ENCODE measurements at places on chromosomes 12 and 14.

DNA sequence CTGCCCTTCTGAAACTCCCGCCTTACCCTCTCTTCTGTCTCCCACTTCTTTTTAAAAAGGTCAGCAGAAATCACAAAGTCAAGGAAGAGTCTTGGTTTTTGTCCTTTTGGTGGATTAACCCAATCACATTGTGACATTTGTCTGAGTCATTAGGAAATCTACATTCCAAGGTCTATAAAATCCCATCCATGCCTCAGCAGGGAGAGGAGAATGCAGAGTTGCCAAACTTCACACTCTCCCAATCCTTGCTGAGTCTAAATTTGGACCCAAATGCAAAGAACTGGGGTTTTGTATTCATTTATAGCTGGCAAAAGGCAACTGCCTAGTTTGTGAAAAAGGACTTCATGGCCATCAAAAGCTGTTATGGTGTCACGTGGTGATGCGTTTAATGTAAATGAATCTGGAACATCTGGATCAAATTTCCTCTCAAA, 67.9 kb downstream of the TMEM30B start:
- DNase-seq, result no peak

- DNase-seq, result no peak
Measured at GRCh38 chr12:13375583-13376345, 179.2 kb downstream of the EMP1 start.

DNA sequence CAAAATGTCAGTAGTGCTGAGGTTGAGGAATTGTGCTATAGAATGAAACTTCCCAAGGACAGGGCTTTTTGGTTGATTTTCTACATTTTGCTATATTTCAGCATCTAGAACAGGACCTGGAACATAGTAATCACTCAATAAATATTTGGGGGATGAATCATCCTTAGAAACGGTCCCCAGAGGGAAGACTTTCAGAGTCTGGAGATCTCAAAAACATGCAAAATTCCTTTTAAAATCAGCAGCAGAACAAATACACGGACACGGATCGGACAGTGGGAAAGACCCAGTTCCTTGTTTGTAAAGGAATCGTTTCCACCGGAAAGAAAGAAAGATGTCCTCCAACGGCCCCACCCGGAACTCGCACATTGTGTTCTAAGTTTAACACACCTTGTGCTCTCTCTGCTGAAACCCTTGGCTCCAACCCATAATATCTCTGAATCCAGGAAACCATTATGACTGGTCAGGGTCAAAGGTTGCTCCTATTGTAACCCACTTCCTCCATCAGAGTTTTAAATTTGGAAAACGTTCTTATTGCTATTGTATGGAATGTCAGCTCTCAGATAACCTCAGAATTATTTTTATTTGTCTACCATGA, 617.2 kb downstream of the MED13L start:
- no peak for DNase-seq

DNA sequence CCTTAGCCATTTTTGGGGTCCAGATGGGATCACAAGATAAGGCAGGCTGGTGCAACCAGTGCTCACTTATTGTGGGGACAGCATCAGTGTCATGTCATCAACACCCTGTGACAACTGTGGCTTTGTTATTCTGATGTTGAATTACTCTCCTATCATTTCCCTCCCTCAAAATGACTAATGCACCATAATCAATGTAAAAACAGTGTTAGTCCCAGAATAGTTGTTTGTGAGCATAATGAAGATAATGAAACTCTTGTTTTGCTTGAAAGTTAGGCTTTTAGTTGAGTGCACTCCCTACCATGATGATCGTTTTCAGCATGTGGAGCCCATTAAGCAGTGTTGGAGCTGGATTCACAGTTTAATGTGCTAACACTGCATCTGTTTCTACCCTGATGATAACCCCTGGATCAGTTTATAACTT, 151.4 kb downstream of the TMTC2 start:
- DNase-seq, result no peak

- no peak for DNase-seq
Measured at GRCh38 chr14:95097385-95097784, 59.9 kb downstream of the DICER1 start.

DNA sequence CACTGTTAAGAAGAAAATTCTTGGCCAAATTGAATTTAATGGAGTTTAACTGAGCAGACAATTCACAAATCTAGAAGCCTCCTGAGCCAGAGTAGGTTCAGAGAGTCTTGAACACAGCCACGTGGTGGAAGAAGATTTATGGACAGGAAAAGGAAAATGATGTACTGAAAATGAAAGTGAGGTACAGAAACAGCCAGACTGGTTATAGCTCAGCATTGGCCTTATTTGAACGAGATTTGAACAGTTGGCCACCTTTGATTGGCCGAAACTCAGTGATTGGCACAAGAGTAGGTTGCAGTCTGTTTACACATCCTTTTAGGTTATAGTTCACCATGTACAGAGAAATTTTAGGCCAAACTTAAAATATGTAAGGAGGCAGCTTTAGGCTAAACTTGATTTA, 9.9 kb downstream of the OAS2 start:
- peak; percentile 11 for DNase-seq

- no peak for DNase-seq
Measured at GRCh38 chr12:57248934-57249742, 1.8 kb downstream of the STAC3 start.

- no peak for DNase-seq
Measured at GRCh38 chr12:26016516-26016915, 58.0 kb downstream of the RASSF8 start.

- DNase-seq, result no peak
Measured at GRCh38 chr12:47987411-47988072, 16.7 kb downstream of the COL2A1 start.

DNA sequence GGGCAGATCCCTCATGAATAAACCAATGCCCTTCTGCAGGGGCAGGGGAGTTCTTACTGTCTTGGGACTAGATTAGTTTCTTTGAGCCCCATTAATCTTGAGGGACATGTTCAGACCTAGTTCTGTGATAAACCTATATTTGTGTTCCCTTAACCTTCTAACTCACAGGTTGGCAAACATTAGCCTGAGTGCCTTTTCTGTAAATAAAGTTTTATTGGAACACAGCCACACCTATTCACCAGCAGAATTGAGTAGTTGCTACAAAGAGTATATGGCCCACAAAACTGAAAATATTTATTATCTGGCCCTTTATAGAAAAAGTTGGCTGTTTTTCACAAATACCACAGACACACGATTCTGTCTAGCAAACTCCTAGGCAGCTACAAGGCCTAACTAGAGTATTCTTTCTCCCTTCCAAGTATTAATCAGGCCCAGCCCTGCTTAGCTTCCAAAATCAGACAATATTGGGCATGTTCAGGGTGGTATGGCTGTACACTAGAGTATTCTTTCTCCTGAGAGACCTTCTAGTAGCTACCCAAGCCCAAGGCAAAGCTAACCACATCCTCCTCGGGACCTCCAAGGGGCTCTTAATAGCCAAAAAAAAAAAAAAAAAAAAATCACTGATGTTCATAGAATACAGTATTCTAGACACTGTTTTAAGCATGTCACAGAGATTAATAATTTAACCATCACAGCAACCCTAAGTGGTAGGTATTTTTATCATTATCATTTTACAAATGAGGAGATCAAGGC, 199.3 kb upstream of the PWP1 start:
- no peak for DNase-seq

- no peak for DNase-seq
Measured at GRCh38 chr14:64646103-64646502, 58.1 kb upstream of the PLEKHG3 start.

DNA sequence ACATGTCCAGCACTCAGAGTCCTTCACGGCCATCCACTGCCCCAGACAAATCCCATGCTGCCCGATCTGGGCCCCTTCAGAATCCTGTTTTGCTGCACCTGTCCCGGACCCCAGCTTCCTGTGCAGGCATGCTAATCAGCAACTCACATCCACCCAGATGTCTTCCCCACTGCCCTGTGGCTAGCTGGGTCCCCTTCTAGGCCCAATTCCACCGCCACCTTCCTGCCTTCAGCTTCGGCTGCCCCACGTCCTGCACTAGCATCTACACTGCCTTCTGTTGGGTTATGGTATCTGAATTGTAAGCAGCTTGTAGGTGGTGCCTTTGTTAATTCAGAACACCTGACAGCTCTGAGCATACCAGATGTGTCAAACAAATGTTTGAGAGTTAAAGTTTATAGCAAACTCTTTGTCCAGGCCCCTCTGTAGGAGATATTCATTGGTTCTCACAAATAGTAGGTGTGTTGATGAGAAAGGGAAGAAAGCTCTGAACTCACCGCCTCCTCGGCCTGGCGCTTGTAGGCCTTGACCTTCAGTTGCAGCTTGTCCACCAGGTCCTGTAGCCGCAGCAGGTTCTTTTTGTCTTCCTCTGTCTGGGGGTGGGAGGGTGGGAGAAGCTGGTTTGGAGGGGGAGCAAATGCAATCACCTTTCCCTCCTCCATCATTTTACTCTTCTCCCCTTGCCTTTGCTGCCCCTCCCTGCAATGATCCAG, 6.0 kb downstream of the CMTM5 start:
- no peak for DNase-seq

DNA sequence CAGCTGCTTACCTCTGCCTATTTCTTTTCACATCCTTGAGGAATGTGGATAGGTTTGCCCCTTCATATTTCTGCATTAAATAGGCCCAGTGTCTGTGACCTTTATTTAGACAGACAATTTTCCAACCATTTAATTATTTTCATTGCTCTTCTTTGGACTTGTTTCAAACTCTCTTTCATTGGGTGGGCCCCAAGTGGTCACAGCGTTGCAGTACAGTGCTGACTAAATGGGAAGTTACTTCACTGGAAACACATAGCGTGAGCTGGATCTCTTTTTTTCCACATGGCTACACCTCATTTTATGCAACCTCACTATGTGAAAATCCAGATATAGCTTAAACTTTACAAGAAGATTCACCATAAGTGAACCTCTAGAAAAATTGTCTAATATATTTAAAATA, 438.9 kb downstream of the ADAMTS20 start:
- no peak for DNase-seq

DNA sequence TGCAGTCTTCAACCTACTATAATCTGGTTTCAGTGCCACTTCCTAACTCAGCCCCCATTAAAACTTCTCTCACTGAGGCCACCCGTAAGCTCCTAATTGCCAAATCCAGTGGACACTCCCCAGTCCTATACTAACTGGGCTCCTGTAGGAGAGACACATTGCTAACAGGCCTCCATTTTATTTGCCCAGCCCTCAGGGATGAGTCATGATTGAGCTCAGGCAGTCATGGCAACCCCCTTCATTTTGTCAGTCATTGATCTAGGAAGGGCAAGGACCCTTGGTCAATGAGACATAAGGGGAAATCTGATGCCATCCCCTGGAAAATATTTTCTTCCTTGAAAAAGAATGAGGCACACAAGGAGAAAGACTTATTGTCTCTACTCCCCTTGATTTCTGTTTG, 70.1 kb upstream of the HIF1A start:
- DNase-seq, result no peak

Data from activated naive CD8-positive, alpha-beta T cell treated with anti-CD3 and anti-CD28 coated beads for 36 hours (primary cell).